ENCODE measurements at places on chromosomes 6 and 20.

GRCh38 chr20:55067158-55067825 is 591.9 kb downstream of the DOK5 start:
- no peak for DNase-seq

GRCh38 chr6:68760941-68761676 is 126.0 kb downstream of the ADGRB3 start:
- no peak for DNase-seq

- DNase-seq = no peak
Observed at GRCh38 chr6:145882121-145882531, 67.5 kb upstream of the FBXO30 start.

DNA sequence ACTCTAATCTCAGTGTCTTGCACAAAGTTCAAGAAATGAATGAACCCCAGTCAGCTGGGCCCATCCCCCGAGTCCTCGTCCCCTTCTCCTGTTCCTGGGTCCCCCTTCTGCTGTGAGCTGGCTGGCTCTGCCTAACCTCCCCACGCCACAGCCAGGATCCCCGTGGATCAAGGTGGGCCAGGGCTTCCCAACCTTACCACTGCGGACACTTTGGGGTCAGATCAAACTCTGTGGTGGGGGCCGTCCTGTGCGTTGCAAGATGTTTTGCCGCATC is 116.2 kb downstream of the SULF2 start:
- no peak for DNase-seq

GRCh38 chr6:149900620-149901443 is 2.9 kb upstream of the RAET1E start:
- no peak for DNase-seq

GRCh38 chr20:49478266-49478665 is 4.2 kb downstream of the KCNB1 start:
- DNase-seq = no peak

DNA sequence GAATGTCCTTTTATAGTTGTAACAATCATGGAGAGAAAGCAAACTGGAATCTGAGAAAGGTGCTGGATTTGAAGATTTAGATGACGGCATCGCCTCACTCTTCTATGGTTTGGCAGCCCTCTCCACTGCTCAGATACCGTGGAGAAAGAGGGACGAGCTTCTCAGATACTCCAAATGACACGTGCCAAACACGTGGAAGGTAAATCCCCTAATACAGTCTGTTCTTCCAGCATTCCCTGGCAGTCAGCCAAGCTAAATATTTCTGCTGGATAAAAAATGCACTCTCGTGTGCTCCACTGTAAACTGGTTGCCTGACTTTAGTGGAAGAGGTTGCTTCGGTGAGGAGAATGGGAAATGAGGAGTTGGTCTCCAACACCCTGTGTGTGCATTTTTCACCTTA is 16.7 kb upstream of the PRDM1 start:
- DNase-seq = no peak

Measured in activated CD4-positive, alpha-beta T cell treated with anti-CD3 and anti-CD28 coated beads for 4 hours (primary cell).